ENCODE measurements at places on chromosomes 12 and 14. TPM values are rescaled to one million over a fixed set of nuclear protein-coding genes. Genes with fewer than 3 reads are reported as not detected.

The KRT73 gene
- not detected for total RNA-seq

The SLC25A47 gene
- not detected for total RNA-seq

The IRAK4 gene
- total RNA-seq, result 32.8 TPM

The LTBP2 gene
- 67.6 TPM for total RNA-seq

The LHX5 gene
- total RNA-seq, result not detected

The CCDC175 gene
- not detected for total RNA-seq

The DDX55 gene
- 18.8 TPM for total RNA-seq

The RFLNA gene
- 0.34 TPM for total RNA-seq

The PRKAB1 gene
- total RNA-seq, result 22.5 TPM

The GALNT6 gene
- 4.0 TPM for total RNA-seq

The FLVCR2 gene
- total RNA-seq, result 11.5 TPM

The DPY19L2 gene
- total RNA-seq, result 37.7 TPM

The MAP1LC3B2 gene
- total RNA-seq, result 1.1 TPM

The SYNDIG1L gene
- 0.49 TPM for total RNA-seq

The HOMEZ gene
- 7.5 TPM for total RNA-seq

The PRH2 gene
- total RNA-seq, result not detected

The MMP14 gene
- total RNA-seq, result 134 TPM

The PHLDA1 gene
- total RNA-seq, result 41.6 TPM

The TAS2R13 gene
- total RNA-seq, result 5.5 TPM

The KITLG gene
- 14.1 TPM for total RNA-seq

The GALC gene
- 23.5 TPM for total RNA-seq

The CATSPERB gene
- total RNA-seq, result 0.65 TPM

The RASSF8 gene
- 40.1 TPM for total RNA-seq

The THAP2 gene
- 2.4 TPM for total RNA-seq
